ENCODE measurements at places on chromosomes 1 and 21. TPM values are rescaled to one million over a fixed set of nuclear protein-coding genes. Genes with fewer than 3 reads are reported as not detected.

Gene E2F2
- total RNA-seq: 5.4 TPM

Gene MYBPH
- not detected for total RNA-seq

Gene SPRR2E
- not detected for total RNA-seq

Gene TCEA3
- total RNA-seq: 13.5 TPM

Gene KRTAP19-2
- not detected for total RNA-seq

Gene NHLH1
- total RNA-seq: 0.17 TPM

Gene RASAL2
- total RNA-seq: 0.07 TPM

Gene BGLAP
- total RNA-seq: 1.1 TPM

Gene ARID4B
- 182 TPM for total RNA-seq

Gene S100B
- not detected for total RNA-seq
